ENCODE measurements at places on chromosomes 1 and 21. TPM values are rescaled to one million over a fixed set of nuclear protein-coding genes. Genes with fewer than 3 reads are reported as not detected.

DNA sequence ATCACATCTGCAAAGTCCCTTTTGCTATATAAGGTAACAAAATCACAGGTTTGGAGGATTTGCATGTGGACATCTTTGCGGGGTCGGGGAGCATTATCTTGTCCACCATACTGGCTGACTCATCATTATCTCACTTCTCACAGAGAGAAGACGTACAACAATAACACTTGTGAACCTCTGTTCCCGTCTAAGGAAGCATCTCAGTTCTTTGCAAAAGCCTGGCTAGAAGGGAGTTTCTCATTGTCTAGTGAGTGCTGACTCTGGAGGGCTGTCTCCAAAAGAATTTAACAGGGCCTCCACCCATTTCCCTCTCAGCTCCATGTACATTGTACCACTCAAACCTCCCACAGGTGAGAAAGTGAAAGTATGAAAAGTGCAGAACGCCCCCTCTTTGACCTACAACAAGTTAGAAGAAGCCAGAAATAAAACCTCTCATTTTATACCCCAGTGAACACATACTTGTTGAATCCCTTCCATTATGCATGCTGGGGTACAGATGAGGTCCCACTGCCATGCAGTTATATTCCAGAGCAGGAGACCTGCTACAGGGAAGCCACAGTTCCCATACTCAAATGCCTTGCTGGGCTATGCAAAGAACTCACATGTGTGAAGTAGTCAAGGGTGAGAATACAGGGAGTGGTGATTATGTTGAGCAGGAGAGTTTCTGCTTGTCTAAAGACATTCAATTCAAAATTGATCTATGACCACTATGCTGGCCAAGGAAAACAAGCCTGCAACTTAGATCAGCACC lies 121.7 kb upstream of the PRDX6 start:
- H3K27ac ChIP-seq: no peak overlapping the region
- H3K36me3 ChIP-seq: no peaks in the 10 kb centered on the region
- H3K27me3 ChIP-seq: no peaks in the 10 kb centered on the region
- no peak for DNase-seq
- H3K4me3 ChIP-seq: no peak overlapping the region
- H3K4me1 ChIP-seq: no peaks in the 10 kb centered on the region

NHLH1 gene
- total RNA-seq: 0.55 TPM

DNA sequence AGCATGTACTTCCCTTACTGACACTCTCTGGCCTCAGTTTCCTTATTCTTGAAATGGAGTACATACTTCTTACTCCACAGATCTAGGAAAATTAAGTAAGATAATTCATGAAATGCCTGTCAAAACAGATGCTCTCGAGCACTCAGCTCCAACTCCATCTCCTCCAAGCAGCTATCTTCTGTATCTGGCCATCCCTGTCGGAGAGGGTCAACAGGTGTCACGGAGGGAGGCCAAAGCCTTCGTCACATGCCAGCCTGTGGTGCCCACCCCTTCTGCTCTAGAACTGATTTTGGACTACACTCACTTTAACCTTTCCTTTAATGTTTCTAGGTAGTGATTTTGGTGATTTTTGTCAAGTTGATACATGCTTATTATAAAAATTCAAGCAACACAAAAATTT lies 18.8 kb upstream of the PKP1 start:
- H3K27ac ChIP-seq: peak overlapping the region; percentile 99
- no peak for DNase-seq
- H3K4me1 ChIP-seq: peaks cover 68% of the 10 kb centered on the region
- H3K4me3 ChIP-seq: no peak overlapping the region
- no peaks in the 10 kb centered on the region for H3K36me3 ChIP-seq

GRCh38 chr1:15347182-15347581 lies 62.5 kb upstream of the EFHD2 start:
- peaks cover 13% of the 10 kb centered on the region for H3K4me1 ChIP-seq
- no peaks in the 10 kb centered on the region for H3K36me3 ChIP-seq
- no peak overlapping the region for H3K4me3 ChIP-seq
- no peak for DNase-seq

DNA sequence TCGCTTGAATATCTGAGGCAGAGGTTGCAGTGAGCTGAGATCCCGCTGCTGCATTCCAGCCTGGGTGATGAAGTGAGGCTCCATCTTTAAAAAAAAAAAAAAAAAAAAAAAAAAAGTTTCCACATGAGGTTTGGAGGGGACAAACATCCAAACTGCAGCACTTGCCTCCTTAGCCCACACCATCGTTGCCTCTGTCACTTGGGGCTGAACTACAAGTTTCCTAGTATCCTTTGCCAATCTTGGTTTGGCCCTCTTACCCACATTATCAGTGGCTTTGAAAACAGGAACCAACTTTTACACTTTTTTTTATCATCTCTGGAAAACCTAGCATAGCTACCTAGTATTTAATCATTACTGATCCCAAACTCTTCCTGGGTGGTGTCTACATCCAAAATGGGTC lies 59.2 kb downstream of the CLSTN1 start:
- DNase-seq: no peak
- H3K27ac ChIP-seq: no peak overlapping the region
- no peak overlapping the region for H3K4me3 ChIP-seq
- H3K4me1 ChIP-seq: peaks cover 3% of the 10 kb centered on the region
- H3K27me3 ChIP-seq: no peaks in the 10 kb centered on the region

- H3K27ac ChIP-seq: no peak overlapping the region
- DNase-seq: no peak
- H3K4me1 ChIP-seq: no peaks in the 10 kb centered on the region
- H3K27me3 ChIP-seq: no peaks in the 10 kb centered on the region
- H3K36me3 ChIP-seq: no peaks in the 10 kb centered on the region
Observed at GRCh38 chr1:172761581-172762486, 102.9 kb downstream of the FASLG start.
